NCI-H524 (cell line): ENCODE measurements at places on chromosomes 12 and 14.

DNA sequence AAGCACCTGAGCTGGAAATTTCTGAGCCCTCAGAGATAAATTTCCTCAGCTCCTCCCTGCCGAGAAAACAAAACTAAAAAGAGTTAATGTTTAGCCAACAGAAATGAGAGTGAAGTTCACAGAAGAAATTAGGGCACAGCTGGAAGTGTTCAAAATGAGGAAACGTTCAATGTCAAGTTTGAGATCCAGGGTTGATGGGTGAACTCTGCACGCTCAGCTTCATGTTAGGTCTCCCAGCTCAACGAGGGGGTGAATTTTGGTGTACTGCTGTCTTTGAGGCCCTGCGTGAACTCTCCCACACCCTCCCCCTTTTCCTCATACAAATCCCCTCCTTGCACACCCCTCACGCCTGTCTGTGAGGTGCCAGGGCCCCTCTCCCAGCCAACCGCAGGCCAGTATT is 13.3 kb upstream of the OAS3 start:
- no peak for DNase-seq

DNA sequence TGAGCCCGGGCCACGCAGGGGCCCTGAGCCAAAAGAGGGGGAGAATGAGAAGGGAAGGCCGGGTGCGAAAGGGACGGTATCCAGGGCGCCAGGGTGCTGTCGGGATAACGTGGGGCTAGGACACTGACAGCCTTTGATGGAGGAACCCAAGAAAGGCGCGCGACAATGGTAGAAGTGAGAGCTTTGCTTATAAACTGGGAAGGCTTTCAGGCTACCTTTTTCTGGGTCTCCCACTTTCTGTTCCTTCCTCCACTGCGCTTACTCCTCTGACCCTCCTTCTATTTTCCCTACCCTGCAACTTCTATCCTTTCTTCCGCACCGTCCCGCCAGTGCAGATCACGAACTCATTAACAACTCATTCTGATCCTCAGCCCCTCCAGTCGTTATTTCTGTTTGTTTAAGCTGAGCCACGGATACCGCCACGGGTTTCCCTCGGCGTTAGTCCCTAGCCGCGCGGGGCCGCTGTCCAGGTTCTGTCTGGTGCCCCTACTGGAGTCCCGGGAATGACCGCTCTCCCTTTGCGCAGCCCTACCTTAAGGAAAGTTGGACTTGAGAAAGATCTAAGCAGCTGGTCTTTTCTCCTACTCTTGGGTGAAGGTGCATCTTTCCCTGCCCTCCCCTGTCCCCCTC is 3.0 kb downstream of the SSTR1 start:
- no peak for DNase-seq

GRCh38 chr12:64678248-64678647 is 68.0 kb downstream of the RASSF3 start:
- no peak for DNase-seq

DNA sequence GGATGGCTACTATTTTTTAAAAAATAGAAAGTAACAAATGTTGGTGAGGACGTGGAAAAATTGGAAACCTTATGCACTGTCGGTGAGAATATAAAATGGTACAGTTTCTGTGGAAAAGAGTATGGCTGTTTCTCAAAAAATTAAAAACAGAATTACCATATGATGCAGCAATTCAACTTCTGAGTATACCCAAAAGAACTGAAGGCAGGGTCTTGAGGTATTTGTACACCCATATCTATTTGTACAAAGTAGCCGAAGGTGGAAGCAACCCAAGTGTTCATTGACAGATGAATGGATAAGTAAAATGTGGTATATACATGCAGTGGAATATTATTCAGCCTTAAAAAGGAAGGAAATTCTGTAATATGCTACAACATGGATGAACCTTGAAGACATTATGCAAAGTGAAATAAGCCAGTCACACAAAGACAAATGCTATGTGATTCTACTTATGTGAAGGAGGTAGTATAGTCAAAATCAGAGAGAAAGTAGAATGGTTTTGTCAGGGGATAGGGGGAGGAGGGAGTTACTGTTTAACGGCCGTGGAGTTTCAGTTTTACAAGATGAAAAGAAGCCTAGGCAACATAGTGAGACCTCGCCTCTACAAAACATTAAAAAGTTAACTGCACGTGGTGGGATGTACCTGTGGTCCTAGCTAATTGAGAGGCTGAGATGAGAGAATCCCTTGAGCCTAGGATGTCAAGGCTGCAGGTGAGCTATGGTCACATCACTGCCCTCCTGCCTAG is 38.4 kb upstream of the CCT2 start:
- DNase-seq, result no peak

- DNase-seq, result peak; percentile 75
These were observed 31.4 kb downstream of the TMEM233 start for GRCh38 chr12:119624966-119625365.

- peak; percentile 57 for DNase-seq
These were observed 3.6 kb upstream of the NPAS3 start for GRCh38 chr14:32934881-32935633.
